Activated T-cell treated with anti-CD3 and anti-CD28 coated beads for 1 hour (primary cell): ENCODE measurements at places on chromosomes 12 and 14.

DNA sequence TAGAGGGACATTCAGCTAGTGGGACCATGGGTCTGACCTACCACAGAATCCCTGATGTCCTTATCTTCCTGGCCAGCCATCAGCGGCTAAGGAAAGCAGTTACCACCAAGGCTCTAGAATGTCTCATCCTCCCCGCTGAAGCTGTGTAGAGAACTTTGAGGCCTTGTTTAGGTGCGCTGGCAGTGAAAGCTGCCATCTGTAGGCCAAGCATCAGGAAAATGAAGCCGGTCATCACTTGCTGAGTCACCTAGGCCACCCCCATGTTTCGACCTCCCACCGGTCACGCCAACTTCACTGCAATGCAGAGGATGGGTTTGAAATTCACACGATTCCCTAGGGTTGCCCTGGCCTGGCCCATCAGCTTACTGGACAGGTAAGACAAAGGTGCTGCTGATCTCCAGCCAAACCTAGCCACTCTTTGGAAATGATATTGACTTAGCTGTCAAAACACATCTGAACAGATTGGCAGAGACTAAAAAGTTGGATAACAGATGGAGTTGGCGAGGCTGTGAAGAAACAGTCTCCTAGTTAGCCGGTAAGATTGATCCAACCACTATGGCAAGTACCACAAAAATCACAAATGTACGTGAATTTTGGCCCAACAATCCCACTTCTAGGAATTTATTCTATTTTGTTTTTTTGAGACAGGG lies 52.0 kb downstream of the NOS1 start:
- DNase-seq: no peak

DNA sequence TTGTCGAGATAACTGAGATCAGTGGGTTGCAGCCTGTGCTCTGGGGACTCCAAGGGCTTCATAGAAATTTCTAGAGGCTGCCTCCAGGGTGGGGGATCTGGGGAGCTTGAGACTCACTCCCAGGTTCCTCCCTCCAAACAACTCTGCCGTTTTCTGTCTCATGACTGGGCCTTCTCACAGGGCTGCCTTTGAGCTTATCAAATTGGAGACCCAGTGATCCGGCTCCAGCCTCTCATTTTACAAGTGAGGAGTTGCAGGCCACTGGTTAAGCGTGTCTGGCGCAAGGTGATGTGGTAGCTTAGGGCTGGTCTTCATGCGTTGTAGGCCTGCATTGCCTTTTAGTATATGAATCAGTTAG lies 85.8 kb downstream of the SLC25A47 start:
- no peak for DNase-seq

- DNase-seq: no peak
Observed at GRCh38 chr12:3257411-3257810, 180.2 kb downstream of the TSPAN9 start.

GRCh38 chr12:19852100-19852855 lies 413.0 kb downstream of the AEBP2 start:
- DNase-seq: no peak

DNA sequence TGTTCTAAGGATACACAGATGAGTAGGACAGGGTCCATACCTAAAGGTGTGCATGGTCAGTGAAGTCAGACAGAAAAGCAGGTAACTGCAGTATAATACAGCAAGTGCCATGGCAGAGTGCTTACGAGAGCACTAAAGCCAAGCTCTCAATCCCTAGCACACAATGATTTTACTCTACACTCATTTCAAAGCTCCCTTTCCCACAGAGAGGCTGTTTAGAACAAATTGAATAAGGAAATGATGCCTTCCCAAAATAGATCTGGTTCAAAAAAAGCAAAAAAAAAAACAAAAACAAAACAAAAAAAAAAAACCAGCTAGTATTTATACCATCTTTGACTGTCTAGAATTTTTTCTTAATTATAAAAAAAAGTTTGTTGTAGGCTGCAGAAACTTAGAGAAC lies 74.1 kb downstream of the HECTD4 start:
- DNase-seq: no peak

DNA sequence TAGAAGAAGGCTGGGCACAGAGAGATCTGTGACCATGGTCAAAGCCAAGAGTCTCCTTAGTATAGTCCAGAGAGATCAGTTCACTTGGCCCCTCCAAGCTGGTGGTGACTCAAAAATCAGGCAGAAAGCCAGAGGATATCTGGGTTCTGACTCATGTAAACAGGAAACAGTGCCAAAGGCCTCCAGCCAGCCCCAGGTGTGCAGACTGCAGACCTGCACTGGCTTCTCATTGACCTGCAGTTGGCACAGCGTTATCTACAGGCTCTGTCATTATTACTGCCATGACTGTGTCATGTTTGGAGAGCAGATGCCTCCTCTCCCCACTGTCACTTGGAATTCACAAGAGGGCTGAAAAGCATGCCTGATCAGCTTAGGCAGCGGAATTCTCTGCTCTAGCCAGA lies 295.7 kb upstream of the PRKD1 start:
- DNase-seq: no peak

DNA sequence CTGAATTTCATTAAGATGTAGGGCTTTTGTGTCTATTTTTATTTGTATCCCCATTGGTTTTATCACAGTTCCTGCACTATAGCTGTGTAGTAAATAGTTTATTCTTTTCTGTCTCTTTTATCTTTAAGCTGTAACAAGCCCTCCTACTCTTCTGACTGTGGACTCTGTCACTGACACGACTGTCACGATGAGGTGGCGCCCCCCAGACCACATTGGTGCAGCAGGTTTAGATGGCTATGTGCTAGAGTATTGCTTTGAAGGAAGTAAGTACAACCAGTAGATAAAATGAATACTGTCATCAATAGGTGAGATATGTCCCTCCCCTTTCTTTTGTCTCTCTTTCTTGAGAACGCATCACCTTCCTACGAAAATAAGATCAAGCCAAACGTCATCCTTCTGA lies 34.1 kb upstream of the CHPT1 start:
- no peak for DNase-seq

GRCh38 chr14:66081594-66082376 lies 404.4 kb upstream of the CCDC196 start:
- no peak for DNase-seq

DNA sequence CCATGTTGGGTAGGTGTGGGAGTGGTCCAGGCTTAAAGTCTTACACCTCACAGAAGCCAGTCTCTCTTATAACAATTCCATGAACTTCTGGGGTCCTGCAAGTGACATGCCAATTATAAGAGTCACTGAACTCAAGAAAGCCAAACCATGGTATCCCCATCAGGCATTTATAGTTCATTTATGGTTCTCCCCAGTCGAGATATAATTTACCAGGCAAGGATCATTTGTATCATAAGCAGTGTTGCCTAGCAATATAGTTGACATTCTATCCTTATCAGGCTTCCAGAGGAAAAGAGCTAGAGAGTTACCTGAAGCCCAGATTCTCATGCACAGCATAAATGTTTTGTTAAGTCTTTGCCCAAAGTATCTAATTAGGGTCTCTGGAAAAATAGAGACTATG lies 8.1 kb downstream of the JKAMP start:
- DNase-seq: no peak

DNA sequence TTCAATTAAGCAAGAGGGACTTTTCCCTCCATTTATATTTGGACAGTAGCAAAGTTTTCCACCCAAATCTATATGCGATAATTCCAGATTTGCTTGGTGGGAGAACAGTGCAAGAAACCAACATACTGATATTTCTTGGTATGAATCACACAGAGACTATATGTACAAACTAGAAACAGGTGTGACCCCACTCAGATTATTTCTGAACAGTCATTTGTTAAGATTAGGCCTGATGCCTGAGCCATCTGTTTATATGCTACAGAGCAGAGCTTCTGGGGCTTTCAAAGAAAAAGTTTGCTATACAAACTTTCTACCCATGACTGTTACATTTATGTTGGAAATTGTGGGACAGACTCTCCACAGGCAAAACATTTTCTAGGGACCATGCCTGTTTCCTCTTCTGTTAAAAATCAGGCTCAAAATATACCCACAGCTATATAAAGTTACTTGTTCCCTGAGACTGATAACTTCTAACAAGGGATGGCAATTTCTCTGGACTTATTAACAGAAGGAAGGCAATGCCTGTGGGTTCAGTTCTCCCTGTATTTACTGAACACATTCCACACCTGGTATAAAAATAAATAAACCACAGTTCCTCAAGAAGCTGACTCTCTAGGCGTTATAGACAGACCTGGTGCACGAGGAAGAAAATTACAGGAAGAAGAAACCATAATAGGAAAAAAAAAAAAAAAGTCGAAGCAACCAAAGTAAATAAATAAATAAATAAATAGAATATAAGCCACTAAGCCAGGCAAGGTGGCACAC lies 8.0 kb downstream of the PTPN21 start:
- DNase-seq: no peak

DNA sequence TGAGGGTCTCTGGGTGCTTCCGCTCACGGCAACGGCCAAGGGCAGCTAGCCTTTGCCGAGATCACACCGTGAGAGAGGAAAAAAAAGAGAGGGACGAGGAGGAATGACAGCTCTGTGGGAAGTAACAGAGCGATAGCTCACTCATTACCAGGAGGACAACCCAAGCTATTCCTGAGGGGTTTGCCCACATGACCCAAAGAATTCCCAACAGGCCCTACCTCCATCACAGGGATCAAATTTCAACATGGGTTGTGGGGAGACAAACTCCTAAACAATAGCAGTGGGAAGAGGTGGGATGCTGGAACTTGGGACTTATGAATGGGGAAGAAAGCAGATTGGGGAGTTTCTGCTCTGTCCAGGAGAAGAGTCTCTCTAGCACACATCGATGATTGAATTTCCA lies 180.6 kb downstream of the LRRK2 start:
- no peak for DNase-seq

- no peak for DNase-seq
Observed at GRCh38 chr14:52413729-52414408, 99.8 kb downstream of the PTGER2 start.

DNA sequence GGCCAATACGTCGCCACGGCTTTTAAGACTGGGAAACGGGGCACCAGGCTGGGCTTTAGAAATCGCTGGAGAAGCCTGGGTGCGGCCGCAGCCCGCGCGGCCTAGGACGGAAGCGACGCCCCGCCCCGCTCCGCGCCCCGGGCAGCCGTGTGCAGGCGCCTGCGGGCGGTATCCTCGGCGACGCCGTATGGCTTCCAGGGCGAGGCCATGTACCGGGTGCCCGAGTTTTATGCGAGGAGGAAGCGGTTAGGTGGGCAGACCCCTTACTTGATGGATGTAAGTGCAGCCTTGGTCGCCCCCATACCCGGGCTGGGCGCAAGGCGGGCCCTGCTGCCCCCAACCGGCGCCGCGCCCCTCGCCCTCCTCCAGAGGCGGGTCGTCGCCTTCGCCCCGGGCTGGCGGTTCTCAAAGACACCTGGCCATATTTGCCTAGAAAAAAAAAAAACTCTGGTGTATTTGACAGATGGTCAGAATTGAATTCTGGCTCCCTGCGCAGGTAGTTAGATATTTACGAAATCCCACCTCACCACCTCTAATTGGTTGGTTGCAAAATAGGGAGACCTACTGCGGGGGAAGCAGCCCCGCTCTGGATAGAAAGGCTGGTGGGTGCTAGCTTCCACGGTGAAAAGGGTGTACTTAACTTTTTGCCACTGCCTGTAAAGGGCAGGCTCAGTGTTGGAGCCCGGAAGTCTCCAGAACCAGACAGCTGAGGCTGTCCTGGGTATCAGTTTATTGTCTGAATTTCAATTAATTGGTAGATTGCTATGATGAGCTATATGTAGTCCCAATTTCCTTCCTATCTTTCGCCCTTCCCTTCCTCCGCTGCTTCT lies at the start of gene PPP1R36:
Gene PPP1R36, plus strand, starts transcription at position 171 of the 830 bp plus-strand sequence. Its CDS starts 37 bp downstream, at position 208.
- peak; percentile 19 for DNase-seq

GRCh38 chr12:107515446-107515958 lies 170.1 kb upstream of the PWP1 start:
- DNase-seq: no peak

DNA sequence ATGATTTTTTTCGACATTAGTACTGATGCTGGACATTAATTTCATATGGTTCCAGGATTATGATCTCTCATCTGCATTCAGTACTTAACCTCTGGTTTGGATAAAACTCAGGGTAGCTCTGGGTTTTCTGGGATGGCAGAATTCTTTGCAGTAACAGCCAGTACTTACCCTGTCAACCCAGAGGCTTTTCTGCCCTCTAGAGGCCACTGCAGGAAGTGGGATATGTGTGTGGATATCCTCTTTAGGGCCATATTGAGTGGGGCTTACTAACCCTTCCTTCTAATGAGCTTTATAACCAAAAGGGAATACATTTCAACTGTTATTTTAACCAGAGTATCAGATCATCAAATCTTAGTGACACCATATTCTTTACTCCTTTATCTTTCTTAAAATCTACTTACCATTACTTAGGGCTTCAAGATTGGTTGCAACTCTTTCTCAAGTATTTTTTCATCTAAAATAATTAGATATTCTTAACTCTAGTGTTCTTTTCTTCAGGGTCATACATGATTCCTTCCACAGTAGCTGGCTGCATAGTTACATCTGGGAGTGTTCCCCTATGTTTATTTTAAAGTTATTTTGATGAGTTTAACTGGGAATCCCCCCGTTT lies 488.0 kb upstream of the STXBP6 start:
- DNase-seq: no peak

- DNase-seq: no peak
Observed at GRCh38 chr14:38405851-38406635, 150.2 kb upstream of the CLEC14A start.

GRCh38 chr12:111469401-111469800 lies 63.7 kb downstream of the SH2B3 start:
- DNase-seq: no peak

- DNase-seq: no peak
Observed at GRCh38 chr12:105980533-105980932, 158.2 kb downstream of the NUAK1 start.

GRCh38 chr12:45409966-45410365 lies 194.1 kb downstream of the ANO6 start:
- no peak for DNase-seq

DNA sequence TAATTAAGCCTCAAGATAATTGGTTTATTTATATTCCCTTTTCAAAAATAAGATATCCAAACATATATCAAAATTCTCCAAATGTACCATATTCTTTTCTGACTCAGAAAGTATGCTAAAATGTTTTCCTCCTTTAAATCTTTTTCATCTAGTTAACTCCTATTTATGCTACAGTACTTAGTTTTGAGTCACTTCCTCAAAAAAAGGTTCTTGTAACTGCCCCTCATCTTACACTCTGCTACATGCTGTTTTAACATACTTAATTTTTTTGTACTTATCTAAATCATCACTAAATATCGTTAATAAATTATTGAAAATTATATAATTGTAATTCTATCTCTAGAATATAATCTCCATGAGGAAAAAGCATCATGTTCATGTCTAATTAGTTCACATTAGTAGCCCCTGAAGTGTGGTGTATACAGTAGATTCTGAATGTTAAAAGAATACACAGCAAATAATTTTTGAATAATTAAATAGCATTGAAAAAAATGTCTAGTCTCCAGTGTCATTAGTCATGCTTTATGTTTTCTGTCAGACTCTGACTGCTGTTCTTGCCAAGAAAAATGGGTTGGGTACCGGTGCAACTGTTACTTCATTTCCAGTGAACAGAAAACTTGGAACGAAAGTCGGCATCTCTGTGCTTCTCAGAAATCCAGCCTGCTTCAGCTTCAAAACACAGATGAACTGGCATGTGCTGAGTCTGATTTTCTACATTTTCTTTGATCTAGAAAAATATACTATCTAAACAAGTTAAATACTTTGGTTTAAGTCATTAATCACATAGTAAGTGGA lies 3.5 kb downstream of the KLRD1 start:
- no peak for DNase-seq
